ENCODE measurements at places on chromosomes 3 and 15.
A peak's percentile ranks its signal among the peaks of the same experiment; 100 is the strongest.

- DNase-seq, result no peak
These were observed 424.3 kb downstream of the ROBO2 start for GRCh38 chr3:77464111-77464688.

DNA sequence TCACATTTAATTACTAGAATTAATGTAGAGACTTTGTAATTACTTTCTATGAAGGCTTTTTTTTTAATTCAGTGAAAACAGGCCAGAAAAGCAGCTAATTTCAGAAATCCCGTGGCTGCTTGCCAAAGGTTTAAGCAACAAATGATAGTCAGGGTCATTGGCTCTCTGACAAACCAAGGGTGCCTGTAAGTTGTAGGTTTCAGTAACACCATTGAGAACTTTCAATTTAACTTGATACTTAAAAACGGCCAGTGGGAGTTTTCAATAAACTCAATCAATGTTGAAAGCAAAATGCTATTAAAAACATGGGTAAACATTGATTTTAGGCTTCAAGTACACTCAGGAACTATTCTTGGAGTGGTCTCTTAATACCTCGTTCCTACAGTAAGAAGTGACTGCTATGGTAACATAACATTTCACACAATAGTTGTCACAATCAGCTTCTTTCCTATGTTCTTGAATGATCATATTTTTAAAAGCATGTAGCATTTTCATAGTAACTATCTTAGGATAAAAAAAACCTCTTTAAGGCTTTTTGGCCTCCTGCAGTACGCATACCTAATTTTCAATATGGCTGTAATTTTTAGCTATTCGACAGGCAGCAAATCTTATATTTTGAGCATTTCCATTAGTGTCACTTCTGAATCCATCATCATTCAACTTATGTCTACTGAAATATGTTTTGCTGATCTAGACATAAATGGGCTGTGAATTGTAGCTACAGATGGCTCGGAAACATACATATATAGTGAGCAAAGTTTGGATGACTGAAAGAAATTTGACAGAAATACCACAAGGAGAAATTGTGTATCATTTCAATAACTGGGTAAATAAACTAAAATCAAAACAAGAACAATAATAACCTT is 592.1 kb upstream of the GBE1 start:
- DNase-seq, result no peak

GRCh38 chr3:76500746-76501275 is 539.1 kb upstream of the ROBO2 start:
- no peak for DNase-seq

- no peak for DNase-seq
These were observed 15.4 kb downstream of the MYH15 start for GRCh38 chr3:108494906-108495531.

DNA sequence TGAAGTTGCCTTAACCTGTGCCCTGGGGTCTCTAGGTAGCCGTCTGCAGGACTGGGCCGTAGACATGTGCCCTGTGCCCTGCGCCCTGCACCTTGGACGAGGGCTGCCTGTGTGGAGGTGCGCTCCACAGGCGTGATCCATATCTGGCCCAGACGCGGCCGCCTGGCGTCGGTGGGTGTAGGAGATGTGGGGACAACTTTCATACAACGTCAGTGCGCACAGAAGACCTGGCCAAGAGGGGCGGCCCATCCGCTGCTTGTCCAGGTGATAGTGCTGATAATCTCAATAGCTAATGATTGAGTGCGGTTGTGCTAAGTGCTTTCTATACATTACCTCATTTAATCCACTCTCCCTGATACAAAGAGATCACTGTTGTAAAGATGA is 665 bp upstream of the RASGRP1 start:
- DNase-seq, result no peak

GRCh38 chr3:3801494-3801841 is 2.2 kb downstream of the LRRN1 start:
- DNase-seq, result no peak

GRCh38 chr3:57770009-57770827 is 14.1 kb downstream of the SLMAP start:
- DNase-seq, result no peak

GRCh38 chr15:86235667-86236066 is 156.0 kb downstream of the AGBL1 start:
- no peak for DNase-seq

DNA sequence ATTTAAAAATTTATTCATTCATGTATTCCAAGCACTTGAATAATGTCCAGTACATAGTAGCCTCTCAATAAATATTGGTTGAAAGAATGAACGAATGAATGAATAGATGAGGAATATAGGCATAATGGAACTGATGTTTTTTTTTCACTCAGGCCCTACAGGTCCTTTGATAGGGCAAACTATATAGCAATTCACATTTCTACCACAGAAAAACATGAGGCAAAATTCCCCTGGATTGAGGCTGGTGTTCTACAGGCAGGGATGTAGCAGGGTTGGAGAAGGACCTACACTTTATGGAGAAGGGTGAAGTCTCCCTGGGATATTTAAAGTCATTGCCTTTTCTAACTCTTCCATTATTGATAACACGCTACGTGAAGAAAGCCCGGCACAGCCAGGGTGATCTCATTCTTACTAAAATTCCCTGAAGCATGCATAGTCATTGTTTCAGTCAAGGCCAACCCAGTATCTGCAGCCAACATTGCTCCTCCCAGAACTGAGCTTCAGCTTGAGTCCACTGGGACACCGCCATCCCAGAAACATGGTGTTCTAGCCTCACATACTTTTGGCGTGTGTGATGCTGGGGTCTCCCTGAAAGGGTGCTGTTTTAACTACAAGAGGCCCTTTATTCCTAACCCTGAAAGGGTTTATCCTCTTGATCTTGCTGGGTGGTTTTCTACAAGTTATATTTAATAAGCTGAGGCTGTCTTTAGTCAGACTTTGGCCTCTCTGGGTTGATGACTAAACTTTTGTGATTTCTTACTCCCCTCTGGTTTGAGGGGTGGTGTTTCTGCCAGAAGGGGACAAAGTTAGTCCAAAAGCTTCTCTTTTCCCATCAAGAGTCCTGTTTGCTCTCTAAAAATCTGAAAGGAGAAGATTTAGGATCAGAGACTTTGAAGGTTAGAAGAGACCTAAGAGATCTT is 25.9 kb upstream of the FBN1 start:
- no peak for DNase-seq

- no peak for DNase-seq
These were observed 102.1 kb downstream of the DUT start for GRCh38 chr15:48433226-48433886.

DNA sequence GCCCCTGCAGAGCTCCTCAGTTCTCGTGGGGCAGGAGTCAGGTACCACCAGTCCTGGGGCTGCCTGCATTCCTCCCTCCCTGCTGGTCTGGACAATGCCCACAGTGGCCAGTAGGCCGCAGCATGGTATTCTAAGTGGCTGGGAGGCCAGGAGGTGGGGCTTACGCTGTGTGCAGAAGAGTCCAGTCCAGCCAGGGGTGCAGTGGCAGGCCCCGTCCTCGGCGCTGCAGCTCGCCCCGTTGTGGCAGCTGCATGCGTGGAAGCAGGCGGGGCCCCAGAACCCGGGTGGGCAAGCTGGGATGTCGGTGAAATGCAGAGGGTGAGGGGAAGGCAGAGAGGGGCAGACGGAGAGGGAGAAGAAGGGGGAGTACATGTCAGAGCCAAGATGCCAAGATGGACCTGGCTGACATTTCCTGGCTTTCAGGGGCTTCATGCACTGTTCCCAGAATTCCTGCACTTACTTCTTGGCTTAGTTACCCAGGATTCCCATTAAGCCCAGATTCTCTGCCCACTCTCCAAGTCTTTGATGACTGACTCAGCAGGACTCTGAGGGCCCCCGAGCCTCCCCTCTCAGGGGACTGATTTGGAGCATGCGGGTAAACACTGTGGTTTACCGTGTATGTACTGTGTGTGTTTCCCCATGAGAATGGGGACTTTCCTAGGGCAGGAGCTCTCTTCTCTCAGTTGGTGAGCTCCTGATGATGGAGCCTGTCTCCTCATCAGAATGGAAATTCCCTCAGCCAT is 47.5 kb downstream of the RAB11A start:
- DNase-seq, result peak; percentile 92

DNA sequence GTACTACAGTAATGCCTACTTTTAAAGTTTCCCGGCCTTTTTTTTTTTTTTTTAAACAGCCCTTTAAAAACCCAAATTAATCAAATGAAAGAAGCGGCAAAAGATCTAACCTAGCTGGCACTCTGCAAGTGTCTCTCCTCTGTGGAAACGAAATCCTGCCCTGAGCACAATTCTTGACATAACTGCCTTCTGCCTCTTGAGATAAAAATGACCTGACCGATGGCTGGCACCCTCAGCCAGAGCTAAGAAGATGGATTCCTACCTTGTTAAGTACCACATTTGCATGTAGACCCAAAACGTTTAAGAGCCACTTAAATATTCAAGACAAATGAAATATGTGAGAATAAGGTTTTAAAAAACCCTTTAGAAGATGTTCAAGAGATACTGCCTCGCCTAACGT is 16.6 kb upstream of the SLC12A8 start:
- DNase-seq, result no peak

DNA sequence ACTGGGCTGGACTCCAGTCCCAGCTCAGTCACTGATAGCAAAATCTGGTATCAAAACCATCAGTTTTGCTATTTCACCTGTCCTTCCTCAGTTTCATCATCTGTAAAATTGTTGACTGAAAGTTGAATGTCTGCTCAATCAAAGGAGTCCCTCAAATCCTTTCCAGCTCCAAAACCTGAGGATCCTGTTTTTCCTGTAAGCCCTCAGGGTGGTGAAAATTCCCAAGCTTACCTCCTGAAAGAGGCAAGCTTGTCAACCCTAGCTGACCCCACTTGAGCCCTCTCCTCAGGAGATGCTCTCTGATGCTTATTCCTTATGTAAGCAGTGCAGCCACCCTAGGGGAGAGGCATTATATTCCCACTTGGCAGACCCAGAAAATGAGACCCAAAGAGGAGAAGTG is 82.6 kb downstream of the HMG20A start:
- DNase-seq, result peak; percentile 75

- no peak for DNase-seq
These were observed 23.7 kb downstream of the PDE8A start for GRCh38 chr15:85005319-85005718.

- DNase-seq, result no peak
These were observed 247.1 kb upstream of the CDIN1 start for GRCh38 chr15:36332301-36332700.

- no peak for DNase-seq
These were observed 230.9 kb downstream of the XXYLT1 start for GRCh38 chr3:195040094-195040493.

DNA sequence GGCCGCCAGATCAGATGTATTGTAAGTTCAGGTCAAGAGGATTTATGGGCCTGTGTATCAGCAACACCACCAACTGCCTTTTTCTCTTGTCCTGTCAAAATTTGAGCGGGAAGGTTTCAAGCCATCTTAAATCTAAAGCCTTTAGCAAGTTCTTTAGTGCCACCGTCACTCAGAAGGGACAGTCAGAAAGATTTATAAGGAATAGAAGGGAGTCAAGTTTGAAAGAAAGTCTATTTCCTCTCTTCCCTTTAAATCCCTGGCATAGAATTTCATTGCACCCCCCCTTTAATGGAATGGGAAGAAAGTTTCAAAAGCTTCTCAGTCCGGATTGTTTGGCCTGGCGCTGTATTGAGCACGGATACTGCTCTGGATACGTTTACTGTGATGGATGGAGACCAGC is 359.4 kb downstream of the FEZF2 start:
- no peak for DNase-seq

GRCh38 chr3:24704496-24704895 is 209.8 kb upstream of the THRB start:
- DNase-seq, result no peak

GRCh38 chr15:93417156-93417555 is 328.1 kb upstream of the RGMA start:
- no peak for DNase-seq

- DNase-seq, result no peak
These were observed 330.2 kb downstream of the OCA2 start for GRCh38 chr15:27768732-27769475.

GRCh38 chr3:187945374-187945773 is 200.1 kb upstream of the BCL6 start:
- DNase-seq, result no peak

DNA sequence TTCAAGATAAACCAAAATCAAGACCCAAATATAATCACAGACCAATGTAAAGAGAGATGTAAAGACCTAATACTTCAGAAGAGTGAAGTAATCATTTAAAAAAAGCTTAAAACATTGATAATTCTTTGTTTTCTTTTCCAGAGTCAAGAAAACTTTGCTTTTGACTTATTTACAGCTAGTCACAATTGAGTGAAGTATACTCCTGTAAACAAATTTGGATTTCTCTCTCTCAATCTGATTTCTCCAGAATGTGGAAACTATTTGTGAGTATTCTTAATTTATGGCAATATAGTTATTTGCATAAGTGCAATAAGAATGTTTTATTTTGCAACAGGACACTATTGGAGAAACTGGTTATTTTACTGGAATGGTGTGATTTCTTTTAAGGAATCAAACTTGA is 43.7 kb upstream of the ZBTB20 start:
- no peak for DNase-seq

GRCh38 chr3:130506031-130506430 is 10.9 kb upstream of the COL6A6 start:
- DNase-seq, result no peak

DNA sequence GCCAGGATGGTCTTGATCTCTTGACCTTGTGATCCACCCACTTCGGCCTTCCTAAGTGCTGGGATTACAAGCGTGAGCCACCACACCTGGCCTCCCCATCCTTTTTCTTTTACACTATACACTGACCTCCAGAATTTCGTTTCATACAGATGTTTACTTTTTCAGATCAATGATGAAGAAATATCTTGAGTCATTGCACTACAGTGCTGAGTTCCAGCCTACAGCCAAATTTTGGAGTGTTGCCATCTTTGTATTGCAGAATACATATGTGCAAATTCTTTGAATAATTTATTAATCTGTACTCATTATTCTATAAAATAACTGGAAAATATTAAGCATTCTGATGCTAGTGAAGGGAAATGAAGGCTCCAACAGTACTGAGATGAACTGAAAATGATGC is 12.5 kb downstream of the ZPLD1 start:
- DNase-seq, result no peak

- DNase-seq, result peak; percentile 78
These were observed 4.5 kb downstream of the RNF168 start for GRCh38 chr3:196499061-196499460.

DNA sequence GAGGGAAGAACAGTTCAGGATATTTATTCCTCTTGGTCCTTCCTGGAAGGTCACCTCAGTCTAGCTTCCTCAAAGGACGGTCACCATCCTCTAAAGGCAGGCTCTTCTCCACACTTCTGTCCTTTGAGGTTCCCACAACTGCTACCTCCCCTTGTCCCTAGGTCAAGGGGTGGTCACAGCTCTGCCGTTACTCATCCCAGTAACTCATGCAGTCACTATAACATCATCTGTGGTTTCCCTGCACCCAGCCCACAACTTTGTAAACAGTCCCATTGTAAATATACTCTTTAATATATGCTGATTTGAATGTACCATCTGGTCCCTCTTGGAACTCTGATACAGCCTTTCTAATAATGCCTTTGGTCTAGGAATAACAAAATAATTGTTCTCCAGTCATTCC is 887.4 kb downstream of the FHIT start:
- DNase-seq, result no peak

DNA sequence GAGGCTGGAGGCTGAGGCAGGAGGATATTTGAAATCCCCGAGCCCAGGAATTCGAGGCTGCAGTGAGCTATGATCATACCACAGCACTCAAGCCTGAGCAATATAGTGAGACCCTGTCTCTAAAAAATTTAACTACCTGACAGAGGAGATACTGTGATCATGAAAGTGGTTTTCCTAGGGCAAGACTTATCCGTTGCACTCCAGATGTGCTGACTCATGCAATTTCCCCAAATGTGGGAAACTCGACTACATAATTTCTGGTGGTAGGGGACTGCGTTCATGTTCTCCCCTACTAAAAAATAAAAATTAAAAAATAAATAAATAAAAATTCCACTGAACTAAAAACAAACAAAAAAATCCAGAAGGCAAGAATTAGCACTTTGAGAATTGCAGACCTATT is 271.7 kb downstream of the SHQ1 start:
- no peak for DNase-seq

Measured in islet precursor cell (in vitro differentiated cells).